ENCODE measurements at places on chromosomes 5 and 9.
A peak's percentile ranks its signal among the peaks of the same experiment; 100 is the strongest.

- DNase-seq, result no peak
Observed at GRCh38 chr9:16601991-16602390, 268.5 kb downstream of the BNC2 start.

DNA sequence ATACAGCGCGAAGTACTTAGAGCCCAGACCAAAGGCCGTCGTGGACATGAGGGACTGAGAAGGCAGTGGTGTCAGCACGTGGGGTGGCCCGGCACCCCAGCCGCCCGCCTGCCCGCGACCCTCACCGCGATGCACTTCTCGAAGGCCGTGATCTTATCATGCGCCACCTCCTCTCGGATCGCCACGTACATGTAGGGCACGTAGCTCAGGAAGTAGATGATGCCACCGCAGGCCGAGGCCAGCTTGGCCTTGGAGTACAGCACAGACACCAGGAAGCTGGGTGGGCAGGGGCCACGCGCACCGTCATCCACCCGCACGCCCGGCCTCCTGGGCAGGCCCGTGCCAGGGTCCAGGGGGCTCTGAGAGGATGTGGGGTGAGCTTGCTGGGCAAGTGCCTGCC is 11.0 kb downstream of the ABCA2 start:
- DNase-seq, result no peak

DNA sequence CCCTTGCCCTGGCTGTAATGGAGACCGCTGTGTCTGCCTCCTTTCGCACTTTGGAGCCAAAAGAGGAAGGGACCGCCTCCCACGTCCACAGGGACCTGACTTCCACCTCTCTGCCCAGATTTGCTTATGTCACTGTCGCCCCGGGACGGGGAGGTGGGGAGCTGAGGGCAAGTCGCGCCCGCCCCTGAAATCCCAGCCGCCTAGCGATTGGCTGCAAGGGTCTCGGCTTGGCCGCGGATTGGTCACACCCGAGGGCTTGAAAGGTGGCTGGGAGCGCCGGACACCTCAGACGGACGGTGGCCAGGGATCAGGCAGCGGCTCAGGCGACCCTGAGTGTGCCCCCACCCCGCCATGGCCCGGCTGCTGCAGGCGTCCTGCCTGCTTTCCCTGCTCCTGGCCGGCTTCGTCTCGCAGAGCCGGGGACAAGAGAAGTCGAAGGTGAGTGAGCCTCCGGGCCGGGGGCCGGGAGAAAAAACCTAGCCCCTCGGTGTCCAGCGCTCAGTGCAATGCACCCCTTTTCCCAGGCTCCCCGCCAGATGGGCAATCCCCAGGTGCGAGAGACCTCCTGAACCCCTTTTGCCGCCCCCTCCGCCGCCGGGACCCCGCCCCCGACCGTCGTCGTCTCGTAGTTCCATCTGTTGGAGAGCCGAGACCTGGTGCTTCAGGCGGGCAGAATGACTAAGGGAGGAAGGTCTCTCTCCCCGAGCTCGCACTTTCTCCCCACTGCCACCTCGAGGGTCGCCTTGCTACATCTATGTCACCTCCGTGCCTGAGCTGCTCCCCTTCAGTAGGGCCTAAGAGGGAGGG is at the start of gene GPX3:
GPX3 (plus strand) TSS at position 288 of the 807 bp plus-strand sequence; CDS start at position 352, 64 bp downstream.
- DNase-seq, result peak; percentile 4

DNA sequence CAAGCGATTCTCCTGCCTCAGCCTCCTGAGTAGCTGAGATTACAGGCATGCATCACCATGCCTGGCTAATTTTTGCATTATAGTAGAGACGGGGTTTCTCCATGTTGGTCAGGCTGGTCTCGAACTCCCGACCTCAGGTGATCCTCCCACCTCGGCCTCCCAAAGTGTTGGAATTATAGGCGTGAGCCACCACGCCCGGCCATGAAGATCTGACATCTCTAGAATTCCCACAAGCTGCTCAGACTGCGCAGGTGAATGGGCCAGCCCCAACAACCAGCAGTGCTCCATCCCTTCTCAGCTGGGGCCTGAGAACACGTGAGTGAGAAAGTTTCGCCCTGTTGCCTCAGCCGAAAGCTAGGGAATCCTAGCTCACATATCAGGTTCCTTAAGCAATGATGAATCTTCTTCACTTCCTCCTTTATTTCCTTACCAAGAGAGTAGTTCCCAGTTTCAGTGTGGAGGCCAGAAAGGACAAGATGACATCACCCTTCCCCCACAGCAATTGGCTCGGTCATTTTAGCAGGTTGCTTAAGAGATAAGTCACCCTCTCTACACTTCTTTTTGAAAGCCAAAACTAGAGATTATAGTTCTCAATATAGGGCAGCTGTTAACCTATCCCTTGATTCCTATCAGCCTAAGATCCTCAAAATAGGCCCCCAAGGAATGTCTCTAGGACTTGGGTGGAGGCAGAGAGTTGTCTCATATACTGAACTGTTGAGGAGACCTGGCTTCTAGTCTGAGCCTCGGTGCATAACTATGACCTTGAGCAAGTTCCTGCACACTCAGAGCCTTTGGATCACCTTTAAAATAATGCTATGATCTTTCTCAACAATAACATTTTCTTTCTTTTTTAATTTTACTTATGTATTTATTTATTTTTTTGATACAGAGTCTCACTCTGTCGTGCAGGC is 23.9 kb upstream of the PPP2CA start:
- DNase-seq, result no peak

DNA sequence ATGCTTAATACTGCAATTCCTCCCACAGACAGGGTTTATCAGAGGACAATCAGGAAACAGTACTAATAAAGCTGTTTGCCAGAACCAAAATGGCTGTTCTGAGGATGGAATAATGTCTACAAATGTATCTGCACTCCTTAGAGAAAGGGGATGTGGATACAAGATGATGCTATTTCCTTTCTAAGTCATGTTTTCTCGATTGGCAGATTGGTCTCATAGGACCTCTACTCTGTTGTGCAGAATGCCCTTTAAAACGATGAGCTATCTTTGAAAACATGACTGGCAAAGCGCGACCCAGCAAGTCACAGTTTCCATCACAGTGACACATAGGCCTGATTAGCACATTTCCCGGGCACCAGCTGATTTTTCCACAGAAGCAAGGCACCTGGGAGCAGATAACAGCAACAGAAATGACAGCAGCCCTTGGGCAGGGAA is 54.0 kb downstream of the AOPEP start:
- DNase-seq, result no peak

DNA sequence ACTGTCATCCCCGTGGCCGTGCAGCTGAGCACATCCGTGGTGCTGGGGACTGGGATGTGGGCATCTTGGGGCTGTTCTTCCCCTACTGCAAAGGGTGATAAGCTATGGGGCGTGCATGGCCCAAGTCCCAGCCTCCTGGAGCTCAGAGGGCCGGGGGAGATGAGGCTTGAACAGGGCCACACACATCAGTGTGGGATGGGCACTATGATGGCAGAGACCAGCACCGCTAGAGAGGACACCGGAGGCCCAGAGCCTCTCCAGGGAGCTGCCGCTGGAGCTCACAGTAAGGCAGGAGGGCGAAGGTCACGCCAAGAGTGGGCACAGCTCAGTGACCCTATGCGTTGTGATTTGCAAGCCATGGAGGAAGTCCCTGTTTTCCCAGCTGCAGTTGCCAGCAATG is 63.5 kb downstream of the OLFM1 start:
- DNase-seq, result no peak

- no peak for DNase-seq
Observed at GRCh38 chr5:179374506-179375235, 29.4 kb upstream of the ADAMTS2 start.

- no peak for DNase-seq
Observed at GRCh38 chr9:115004545-115004944, 74.2 kb upstream of the TNFSF8 start.

DNA sequence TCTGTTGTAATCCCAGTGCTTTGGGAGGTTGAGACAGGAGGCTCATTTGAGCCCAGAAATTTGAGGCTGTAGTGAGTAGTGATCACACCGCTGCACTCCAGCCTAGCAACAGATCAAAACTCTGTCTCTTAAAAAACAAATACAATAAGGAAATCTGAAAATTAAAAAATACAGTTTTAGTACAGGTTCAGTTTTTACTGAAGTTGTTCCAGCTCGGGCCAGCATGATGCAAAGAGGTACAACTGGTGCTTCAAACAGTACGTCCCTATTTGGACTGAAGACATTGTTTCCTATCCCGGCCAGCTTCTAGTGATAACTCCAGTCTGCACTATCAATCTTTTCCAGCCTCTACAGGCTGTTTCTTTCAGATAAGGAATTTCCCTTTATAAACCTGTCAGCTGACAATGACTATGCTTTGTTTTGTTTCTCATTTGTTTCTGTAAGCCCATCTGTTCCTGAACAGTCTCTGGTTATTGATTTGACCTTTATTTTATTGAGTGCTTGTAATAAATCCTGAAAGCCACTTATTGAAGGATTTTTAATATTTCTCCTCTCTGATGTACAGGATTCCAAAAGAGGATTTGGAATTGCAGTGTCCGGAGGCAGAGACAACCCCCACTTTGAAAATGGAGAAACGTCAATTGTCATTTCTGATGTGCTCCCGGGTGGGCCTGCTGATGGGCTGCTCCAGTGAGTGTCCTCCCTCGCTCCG is 41.9 kb downstream of the TJP2 start:
- DNase-seq, result no peak

DNA sequence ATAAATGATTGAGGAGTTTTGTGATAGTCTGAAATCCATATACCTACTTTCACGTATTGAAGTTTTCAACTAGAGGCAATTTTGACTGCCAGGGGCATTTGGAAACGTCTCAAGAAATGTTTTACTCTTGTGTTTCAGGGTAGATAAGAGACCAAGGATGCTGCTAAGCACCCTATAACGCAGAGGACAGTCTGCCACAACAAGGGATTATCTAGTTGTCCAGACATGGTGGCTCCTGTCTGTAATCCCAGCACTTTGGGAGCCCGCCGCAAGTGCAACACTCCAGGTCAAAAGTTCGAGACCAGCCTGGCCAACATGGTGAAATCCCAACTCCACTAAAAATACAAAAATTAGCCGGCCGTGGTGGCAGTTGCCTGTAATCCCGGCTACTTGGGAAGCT is 133.7 kb upstream of the CCNG1 start:
- no peak for DNase-seq

DNA sequence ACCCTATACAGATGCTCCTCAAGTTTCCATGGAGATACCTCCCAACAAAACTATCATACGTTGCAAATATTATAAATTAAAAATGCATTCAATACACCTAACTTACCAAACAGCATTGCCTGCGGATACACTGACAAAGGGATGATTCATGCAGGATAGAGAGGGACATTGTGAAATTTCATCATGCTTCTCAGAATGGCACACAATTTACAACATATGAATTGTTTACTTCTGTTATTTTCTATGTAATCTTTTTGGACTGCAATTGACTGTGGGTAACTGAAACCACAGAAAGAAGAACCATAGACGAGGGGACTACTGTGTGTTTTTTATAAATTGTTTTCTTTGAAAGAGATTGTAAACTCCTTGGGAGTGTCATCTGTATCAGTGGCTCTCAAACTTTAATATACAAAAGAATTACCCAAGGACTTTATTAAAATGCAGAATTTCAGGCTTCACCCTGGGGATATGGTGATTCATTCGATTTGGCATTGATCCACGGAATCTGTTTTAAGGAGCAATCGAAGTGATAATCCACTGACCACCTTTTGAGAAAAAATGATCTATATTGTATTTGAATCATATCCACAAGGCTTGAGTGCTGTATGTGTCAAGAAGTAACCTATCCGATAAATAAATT is 146.4 kb downstream of the SGCD start:
- no peak for DNase-seq

DNA sequence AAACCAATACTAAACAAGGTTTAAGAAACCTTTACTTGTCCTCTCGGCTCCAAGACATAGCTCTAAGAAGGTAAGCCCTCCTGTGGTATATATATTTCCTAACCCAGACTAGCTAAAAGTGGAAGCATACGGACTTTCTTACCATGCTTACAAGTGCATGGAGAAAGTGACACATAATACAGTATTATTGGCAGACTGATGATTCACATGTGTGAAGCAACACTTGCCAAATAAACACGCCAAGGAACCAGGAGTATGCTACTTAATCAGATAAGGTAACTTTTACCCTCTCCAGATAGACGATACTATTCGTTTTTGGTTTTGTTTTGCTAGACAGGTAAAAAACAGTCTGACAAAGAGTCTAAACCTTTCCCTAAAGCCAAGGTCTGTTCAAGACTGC is 264.1 kb downstream of the MLLT3 start:
- DNase-seq, result no peak

GRCh38 chr5:171149333-171149732 is 159.7 kb upstream of the TLX3 start:
- DNase-seq, result no peak

- no peak for DNase-seq
Observed at GRCh38 chr9:84669288-84670137, at the start of gene NTRK2. TSS of gene NTRK2 (plus strand) at chr9:84669729. CDS start at chr9:84670749, 1,020 bp downstream.

DNA sequence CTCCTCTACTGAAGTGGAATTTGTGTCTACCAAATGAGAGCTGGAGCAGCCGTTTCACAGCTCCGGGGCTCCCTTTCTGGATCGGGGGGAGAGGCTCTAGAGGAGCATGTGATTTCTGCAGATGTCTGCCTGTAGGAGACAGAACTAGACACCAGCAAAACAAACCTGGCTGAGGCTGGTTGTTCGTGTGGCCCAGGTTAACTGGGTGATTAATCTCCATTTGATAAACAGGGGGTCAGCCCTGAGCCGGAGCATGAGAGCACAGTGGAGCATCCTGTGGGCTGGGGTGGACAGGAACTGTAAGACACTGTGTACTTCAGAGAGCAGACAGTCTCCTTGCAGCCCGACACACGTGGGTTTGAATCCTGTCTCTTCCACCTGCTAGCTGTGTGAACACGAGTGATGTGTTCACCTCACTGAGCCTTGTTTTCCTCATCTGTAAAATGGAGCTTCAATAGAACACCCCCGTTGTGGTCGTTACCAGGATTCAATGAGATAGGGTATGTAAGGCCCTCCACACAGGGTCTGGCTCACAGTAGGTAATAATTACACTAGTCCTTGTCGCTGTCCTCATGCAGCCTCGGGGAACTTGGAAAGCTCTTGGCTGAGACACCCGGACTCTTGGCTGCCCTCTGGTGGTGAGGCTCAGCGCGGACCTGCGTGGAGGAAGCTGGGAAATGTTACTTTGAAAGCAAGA is 12.9 kb downstream of the CXCL14 start:
- peak; percentile 31 for DNase-seq

- DNase-seq, result no peak
Observed at GRCh38 chr5:96742538-96742937, 65.2 kb downstream of the ERAP1 start.

GRCh38 chr9:18672706-18673105 is 198.8 kb downstream of the ADAMTSL1 start:
- no peak for DNase-seq

Data from activated CD8-positive, alpha-beta memory T cell treated with anti-CD3 and anti-CD28 coated beads for 4 hours (primary cell).